K562 (cell line): ENCODE measurements at places on chromosomes 3 and 15. TPM values are rescaled to one million over a fixed set of nuclear protein-coding genes. Genes with fewer than 3 reads are reported as not detected.

GRCh38 chr15:57307527-57308169 is 68.7 kb upstream of the CGNL1 start:
- DNase-seq: no peak

GRCh38 chr15:98719137-98719740 is 70.9 kb downstream of the IGF1R start:
- no peak for DNase-seq

SCN11A gene
- not detected in 2 replicates for total RNA-seq

GCNT3 gene
- 0.11 TPM in 1 of 2 replicates, not detected in the other for total RNA-seq

ACTRT3 gene
- not detected in 2 replicates for total RNA-seq

- no peak for DNase-seq
These were observed 410.6 kb upstream of the WNT5A start for GRCh38 chr3:55897573-55898224.

- DNase-seq: peak; percentile 57
These were observed 115.6 kb downstream of the PDE8A start for GRCh38 chr15:85097250-85097649.

DNA sequence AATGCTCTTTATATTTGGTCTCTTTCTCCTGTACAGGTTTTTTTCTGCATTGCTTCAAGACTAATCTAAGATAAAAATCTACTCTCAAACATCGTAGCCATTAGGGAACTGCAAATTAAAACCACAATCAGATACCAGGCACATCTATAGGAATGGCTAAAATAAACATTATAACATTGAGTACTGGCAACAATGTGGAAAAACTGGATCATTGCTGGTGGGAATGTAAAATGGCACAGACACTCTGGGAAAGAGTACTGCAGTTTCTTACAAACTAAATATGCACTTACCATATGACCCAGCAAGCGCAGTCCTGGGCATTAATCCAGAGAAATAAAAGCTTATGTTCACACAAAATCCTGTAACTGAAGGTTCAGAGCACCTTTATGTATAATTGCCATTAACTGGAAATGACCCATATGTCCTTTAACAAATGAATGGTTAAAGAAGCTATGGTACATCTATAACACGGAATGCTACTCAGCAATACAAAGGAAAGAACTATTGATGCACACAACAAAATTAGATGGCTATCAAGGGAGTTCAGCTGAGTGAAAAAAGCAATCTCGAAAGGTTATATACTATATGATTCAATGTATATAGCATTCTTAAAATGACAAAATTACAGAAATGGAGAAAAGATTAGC is 6.3 kb downstream of the ABCC5 start:
- DNase-seq: no peak

GRCh38 chr15:89912145-89912673 is 543 bp downstream of the ARPIN start:
- DNase-seq: no peak

GRCh38 chr3:173066044-173067004 is 74.7 kb downstream of the SPATA16 start:
- DNase-seq: no peak

SLC22A14 gene
- not detected in 2 replicates for total RNA-seq

TEX55 gene
- not detected in 2 replicates for total RNA-seq

GRCh38 chr3:124885466-124886167 is 1.5 kb downstream of the ITGB5 start:
- no peak for DNase-seq

DNA sequence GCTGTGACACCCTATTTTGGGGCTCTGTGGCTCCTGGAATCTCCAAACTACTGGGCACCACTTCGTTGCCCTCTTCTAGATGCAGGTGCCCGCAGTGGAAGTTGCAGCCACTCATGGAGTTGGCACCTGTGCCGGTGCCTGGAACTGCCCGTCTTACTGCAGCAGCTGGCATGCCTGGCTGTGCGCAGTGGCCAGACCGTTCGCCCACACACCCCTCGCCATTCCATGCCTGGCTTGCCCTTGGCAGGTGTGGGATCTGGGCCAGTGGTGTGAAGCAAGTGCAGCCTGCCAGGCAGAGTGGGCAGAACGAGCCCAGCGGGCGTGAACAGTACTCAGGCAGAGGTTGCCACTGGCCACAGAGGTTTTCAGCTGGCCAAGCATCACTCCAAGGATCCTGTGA is 1286.7 kb downstream of the ROBO1 start:
- no peak for DNase-seq

TNFAIP8L3 gene
- total RNA-seq: 0.11 TPM in 1 of 2 replicates, not detected in the other

- DNase-seq: no peak
These were observed 27.2 kb downstream of the INTS14 start for GRCh38 chr15:65583701-65584100.

DNA sequence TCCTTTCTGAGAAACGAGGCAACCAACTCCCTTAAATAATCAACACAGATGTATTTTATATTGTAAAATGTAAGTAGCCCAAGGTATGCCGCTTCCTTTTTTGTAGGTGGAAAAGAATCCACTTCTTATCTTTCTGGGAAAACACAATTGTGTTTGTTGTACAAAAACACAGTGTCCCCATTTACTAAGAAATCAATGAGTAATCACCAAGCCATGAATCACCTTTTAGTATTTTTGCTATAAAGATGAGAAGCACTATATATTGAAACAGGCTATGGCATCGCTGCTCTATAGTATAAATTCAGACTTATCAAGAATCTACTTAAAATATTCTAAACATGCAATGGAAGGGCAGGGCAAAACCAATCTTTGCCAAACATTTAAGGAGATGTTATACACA is 104.0 kb downstream of the TNIK start:
- no peak for DNase-seq

- DNase-seq: no peak
These were observed 21.8 kb downstream of the MGLL start for GRCh38 chr3:127800508-127800907.

- no peak for DNase-seq
These were observed 101.6 kb downstream of the APBA2 start for GRCh38 chr15:28987337-28987736.

DNA sequence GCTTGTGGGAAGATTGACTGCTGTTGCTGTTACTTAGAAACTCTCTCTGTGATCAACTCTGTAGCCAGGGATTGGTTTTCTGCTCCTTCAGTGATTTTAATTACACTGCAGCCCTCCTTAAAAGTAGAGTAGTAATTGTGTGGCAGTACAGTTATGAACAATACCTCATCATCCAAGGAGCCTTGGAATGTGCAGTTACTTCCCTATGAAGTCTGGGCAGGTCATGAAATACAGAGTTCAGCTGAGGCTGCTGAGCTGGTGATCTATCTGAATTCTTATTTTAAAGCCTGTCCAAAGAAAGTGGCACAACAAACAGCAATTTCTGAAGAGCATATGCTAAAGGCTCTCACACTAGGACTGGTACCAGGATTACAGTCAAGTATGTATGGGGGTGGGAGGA is 37.4 kb upstream of the MRPL3 start:
- DNase-seq: no peak

SLC28A2 gene
- not detected in 2 replicates for total RNA-seq

CLDN18 gene
- 0.11 TPM in 2 replicates for total RNA-seq

TMCO5A gene
- not detected in 2 replicates for total RNA-seq

HCLS1 gene
- total RNA-seq: 20.6 and 22.0 TPM in 2 replicates

GRCh38 chr15:101068961-101069653 is 149.9 kb downstream of the LRRK1 start:
- DNase-seq: no peak

DNA sequence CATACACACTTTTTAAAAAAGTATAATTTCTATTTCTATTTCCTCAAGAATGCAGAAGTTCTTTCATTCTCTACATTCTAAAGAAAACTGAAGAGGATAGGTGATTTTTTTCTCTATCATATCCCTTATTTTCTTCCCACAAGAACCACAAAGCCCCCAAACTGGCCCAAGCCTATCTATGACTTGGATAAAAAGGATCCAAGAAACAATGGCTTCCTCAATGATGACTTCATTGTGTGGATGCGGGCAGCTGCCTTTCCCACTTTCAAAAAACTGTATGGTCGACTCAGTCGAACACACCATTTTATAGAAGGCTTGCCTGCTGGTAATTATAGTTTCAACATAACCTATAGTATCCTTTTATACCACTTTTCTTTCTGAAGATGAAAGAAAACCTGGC is 52.9 kb upstream of the TBC1D23 start:
- DNase-seq: no peak

GRCh38 chr15:93646193-93646592 is 557.2 kb upstream of the RGMA start:
- DNase-seq: no peak

GOLGA8S gene
- not detected in 2 replicates for total RNA-seq

GRCh38 chr15:101609742-101610610 is 42.2 kb downstream of the TM2D3 start:
- no peak for DNase-seq

GRCh38 chr3:87179642-87180041 is 47.5 kb upstream of the CHMP2B start:
- no peak for DNase-seq

DNA sequence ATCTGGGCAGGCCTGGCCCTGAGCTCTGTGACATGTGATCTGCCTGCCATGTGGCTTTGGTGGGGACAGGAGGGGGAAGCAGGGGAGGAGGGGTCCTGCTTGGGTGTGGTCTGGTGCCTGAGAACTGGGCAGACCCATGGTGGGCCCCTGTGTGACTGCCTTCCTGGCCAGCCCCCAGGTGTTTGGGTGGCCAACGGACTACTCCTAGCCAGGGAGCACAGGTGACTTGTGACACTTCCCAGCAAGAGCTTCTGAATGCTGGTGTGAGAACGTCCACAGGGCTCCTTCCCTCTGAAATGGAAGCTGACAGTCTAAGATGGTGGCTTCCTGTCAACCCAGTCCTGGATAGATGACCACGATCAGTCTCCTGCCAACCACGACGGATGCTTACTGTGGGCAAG is 136.1 kb upstream of the MEF2A start:
- DNase-seq: no peak

CCR8 gene
- total RNA-seq: not detected in 2 replicates

RBP2 gene
- total RNA-seq: not detected in 2 replicates
